ENCODE measurements at places on chromosomes 1 and 21. TPM values are rescaled to one million over a fixed set of nuclear protein-coding genes. Genes with fewer than 3 reads are reported as not detected.

DNA sequence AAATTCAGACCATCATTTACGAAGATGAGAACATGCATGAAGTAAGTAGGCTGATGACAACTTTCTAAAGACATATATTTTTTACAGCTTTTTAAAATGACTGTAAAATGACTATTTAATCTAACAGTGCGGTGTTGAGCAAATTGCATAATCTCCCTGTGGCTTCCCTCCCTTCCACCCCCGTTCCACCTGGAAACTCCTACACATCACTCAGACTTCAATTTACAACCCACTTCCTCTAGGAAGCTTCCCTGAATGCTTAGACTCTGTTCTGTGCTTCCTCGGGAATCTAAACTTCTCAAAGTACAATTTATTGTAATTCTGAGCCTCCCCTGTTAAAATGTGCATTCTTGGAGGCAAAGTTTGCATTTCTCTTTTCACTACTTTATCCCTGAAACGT lies 354.9 kb downstream of the DPYD start:
- no peak for DNase-seq

DNA sequence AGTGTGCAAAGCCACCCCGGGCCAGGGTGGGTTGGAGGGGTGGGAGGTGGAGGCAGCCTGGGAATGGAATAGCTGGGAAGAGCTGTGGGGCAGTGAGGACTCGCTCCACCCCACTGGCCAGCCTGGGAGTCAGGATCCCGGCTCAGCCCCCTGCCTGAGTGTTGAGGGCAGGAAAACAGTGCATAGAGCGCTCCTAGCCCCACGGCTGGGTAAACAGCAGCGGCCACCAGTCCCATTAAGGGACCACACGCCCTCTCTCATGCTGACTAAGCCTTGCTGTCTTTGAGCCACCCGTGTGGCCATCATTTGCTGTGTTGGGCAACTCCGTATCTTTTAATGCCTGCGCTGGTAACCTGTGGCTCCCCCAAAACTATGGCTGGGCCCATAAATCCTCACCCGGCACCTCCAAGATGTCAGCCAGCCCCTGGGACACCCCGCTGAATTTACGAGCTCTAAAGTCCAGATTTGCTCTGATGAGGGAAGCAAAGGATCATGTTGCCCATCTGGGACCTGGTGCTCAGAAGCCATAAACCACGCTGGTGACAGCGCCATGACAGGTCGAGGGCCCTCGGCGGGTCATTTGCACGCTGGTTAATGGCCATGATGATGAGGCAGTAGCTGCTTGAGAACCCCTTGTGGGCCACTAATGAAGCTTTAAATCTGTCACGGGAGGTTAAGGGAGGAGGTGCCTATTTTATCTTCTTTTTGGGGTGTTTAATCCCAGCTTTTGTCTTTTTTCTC lies 34.9 kb downstream of the SYF2 start:
- no peak for DNase-seq

The PINK1 gene
- 34.5 TPM for total RNA-seq

DNA sequence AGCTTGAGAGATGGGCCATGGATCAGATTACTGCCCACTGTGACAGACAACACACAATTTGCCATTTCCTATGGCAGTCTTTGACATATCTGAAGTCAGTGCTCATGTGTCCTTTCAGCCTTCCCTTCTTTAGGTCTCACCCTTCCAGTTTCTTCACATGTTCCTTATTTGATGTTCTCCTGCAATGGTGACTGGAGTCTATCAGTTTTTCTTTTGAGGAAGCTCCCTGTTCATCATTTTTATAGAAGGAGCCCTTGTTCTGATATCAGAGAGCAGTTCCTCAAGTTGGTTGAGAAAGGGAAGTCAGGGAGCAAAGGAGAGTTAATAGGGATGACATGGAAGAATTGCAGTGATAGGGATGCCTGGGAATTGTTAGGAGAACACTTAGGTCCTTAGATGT lies 42.2 kb downstream of the DISC1 start:
- no peak for DNase-seq

The MFSD2A gene
- total RNA-seq, result 5.7 TPM

The LIN28A gene
- not detected for total RNA-seq

The TRIM45 gene
- 11.6 TPM for total RNA-seq

- DNase-seq, result peak; percentile 71
Observed at GRCh38 chr21:42515708-42516502, 2.3 kb downstream of the SLC37A1 start.

The VHLL gene
- not detected for total RNA-seq

- DNase-seq, result no peak
Observed at GRCh38 chr1:225808136-225808535, 1.8 kb upstream of the EPHX1 start.

The RGS8 gene
- total RNA-seq, result not detected

All from Caki2 (cell line).